ENCODE measurements at places on chromosomes 4 and X.
A peak's percentile ranks its signal among the peaks of the same experiment; 100 is the strongest.

DNA sequence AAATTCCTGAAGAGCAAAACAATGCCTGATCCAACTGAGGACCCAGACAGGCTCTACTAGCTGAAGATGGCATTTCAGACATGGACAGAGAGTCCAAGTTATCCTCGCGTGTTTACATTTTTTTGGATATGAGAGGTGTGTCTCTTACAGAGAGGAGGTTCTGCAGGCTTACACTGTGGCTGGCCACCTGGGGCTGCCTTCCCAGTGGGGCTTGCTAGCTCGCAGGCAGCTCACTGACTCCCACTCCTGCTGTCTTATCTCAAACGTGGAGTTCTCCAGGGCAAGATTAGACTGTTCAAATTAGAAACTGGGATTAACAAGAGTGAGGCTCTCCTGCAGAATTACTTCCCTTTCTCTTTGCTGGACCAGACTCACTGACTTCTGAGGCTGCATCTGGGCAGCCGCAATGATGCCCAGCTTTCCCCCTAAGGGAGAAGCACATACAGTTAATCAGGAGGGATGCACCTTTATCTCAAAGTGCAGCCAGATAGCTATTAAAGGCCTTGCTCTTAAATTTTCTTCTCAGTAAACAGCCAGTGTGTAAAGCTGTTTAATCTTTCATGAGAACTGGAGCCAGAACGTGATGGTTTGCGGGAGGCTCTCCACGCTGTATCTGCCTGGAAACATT, 123.0 kb downstream of the ENPP6 start:
- no peak for DNase-seq

DNA sequence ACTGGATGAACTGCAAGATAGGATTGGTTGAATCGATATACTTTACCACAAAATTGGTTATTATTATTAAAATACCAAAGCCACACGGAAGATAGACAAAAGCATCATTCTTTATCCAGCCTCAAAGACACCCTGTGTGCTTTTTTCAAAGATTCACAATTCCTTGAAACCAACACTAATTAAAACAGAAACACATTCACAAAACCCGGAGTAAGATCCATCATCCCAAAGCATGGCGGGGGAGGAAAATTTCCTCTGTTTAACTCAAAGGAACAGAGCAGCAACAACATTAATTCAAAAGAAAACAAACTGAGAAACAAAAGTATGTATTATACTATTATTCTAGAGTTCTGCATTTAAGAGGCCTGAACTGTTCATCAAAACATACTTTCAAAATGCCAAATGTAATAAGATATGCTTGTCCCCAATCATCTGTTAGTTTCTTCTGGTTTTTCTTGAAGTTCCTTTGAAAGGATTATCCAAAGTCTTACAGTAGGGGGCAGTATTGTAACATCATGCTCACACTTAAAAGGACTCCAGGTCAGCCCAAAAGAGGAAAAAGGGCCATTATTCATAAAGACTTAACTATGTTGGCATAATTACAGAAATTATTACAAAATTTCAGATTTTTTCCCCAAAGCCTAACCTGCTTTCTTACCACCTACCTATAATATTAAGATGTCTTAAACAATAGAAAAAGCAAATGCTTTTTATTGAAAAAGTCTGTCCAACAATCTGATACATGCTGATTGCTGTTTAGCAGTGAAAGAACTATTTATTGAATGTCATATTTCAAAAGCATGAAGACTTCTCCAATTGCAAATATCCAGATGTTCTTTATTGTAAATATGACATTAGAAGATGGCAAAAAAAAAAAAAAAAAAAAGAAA, 168.7 kb downstream of the SCFD2 start:
- peak; percentile 5 for DNase-seq

GRCh38 chrX:51955200-51955599, 61.8 kb downstream of the MAGED1 start:
- DNase-seq = no peak

GRCh38 chr4:182711211-182711610, 206.0 kb downstream of the DCTD start:
- no peak for DNase-seq

GRCh38 chr4:116926631-116927295, 158.6 kb downstream of the TRAM1L1 start:
- no peak for DNase-seq

DNA sequence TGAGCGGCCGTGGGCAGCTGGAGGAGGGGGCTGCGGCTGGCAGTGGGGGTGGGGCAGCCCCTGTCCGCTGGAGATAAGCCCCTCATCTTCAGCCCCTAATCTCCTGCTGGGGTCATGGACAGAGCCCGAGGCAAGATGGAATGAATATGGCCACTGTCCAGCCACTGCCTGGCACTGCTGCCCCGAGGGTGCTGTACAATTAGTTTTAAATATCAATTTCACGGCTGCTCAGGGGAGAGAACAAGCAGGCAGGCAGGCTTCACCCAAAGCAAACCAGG, 64.1 kb upstream of the NKX1-1 start:
- no peak for DNase-seq

GRCh38 chr4:108117418-108118182, 51.1 kb downstream of the LEF1 start:
- no peak for DNase-seq

GRCh38 chrX:120274958-120275357, 24.3 kb downstream of the ZBTB33 start:
- DNase-seq = no peak

- DNase-seq = no peak
Measured at GRCh38 chrX:140928739-140929138, 73.7 kb upstream of the SPANXB1 start.

DNA sequence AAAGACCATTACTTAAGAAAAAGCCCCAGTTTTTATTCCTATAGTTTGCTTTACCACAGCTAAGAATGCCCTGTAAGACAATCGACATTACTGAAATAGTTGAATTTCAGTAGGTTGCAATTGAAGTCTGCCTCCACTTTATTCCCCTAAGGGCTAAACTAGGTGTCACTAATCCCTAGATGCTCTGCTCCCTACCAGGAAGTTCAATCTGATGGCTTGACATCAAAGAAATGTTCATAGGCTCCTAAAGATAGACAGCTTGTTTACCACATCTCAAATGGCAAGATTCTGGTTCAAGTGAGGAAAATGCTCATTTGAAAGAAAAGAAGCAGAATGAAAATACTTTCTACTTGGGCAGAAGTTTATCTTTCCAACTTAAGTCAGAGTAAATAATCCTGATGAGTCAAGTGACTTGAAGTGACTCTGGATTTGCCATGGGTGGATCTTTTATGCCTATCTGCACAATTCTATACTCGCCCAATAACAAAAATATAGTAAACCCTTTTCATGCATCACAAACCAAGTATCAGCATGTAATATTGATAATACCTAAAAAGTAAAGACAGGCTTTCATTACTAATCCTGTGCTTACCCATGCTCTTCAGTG, 117.2 kb downstream of the SH3RF1 start:
- DNase-seq = no peak

GRCh38 chrX:15563056-15563455, 37.7 kb downstream of the ACE2 start:
- DNase-seq = no peak

DNA sequence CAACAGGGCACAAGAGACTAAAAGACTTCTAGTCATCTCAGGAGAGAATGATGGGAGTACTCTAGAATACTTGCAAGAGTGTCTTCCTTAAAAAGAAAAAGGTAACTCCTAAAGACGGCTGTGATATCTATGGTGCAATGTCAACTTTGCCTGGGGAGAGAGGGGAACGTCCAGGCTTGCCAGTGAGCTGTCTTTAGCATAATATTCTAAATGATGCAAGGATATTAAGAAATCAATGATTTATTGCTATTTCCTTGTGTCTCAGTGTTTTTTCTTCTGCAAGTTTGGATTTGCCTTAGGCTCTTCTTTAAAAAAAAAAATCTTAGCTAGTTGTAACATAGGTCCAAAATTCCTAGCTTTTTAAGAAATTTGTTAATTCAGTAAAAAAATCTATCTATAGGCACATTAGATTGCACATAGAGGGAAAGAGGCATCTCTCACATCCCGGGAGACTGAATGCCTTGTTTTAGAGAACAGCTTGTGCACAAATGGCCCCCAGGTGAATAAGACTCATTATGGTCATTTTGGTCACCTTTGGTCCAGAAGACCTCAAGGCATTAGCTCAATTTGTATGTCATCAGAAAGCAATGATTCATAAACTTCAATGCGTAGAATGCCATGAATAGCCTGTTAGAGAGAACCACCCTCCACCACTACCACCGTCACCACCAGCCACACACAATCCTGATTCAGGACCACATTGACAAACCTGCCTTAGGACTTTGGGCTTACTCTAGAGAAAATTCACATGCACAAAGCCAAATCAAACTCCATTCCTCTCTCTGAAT, 104.1 kb downstream of the PALLD start:
- DNase-seq = no peak

GRCh38 chr4:158929939-158930638, 161.3 kb downstream of the FNIP2 start:
- DNase-seq = no peak

DNA sequence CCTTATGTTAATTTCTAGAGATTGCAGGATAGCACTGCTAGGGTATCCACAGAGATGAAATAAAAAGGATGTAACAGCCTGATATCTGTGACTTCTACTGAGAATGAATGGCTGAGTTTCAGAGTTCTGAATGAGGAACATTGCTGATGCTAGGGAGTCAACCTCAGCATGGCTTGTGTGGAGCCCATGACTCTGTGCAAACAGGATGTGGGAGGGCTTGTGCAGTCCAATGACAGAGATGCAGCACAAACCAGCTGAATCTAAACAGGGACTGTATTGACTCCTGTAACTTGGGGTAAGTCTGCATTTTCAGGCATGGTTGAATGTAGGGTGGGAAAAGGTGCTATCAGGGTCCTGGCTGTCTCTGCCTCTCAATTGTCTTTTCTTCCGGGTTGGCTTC, 5.3 kb upstream of the RASL11B start:
- DNase-seq = no peak

DNA sequence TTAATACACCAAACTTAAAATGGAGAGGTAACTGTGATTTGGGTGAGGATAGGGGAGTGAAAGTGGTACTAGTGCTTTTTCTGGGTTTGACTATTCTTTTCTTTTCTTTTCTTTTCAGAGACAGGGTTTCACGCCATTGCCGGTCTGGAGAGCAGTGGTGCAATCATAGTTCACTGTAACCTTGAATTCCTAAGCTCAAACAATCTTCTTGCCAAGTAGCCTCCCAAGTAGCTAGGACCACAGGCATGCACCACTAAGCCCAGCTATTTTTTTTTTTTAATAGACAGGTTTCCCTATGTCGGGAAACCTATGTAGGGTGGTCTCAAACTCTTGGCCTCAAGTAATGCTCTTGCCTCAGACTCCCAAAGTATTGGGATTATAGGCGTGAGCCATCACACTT, 3.0 kb upstream of the ARMCX4 start:
- no peak for DNase-seq

DNA sequence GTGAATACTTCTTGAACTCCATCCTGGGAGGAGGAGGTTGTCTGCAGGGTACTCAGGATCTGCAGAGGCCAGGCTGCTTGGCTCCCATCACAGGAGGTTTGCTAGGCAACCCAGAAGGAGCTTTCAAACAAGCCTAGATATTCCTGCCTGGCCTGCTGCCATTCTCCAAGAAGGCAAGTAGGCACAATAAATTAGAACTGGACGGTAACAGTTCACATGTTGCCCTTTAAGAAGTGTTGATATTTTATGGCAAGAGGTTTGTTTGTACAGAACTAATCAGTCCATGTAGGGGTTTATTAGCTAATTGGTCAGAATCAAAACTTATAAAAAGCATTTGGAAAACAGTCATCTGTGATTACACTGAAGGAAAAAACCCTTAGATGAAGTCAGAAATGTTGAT, 39.3 kb downstream of the SYNPO2 start:
- DNase-seq = no peak

DNA sequence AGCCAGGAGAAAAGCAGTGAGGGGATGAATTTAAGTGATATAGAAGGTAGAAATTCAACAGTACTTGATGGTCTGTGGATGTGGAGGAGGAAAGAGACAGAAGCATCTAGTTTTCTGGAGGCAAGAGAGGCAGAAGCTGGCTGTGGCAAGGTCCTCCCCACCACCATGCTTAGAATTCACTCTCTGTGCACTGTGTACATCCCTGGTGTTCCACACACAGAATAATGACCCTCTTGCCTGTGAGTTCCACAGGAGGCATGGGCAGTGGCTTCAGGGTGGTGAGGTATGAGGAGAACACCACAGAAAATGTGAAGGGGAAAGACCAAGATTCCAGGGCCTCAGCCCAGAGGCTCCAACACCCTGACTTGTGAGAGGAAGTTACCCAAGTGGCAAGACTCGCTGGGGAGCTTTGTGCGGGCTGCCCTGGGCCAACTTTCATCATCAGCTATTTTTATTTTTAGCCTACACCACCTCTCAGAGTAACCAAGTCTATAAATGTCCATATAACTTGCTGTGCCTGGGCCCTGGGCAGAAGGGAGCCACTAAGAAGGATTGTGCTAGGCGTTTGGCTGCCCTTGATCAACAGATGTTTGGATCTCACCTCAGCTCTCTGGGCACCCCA, 7.8 kb upstream of the INTS6L start:
- DNase-seq = no peak

GRCh38 chr4:87114245-87115062, 106.0 kb downstream of the KLHL8 start:
- no peak for DNase-seq

DNA sequence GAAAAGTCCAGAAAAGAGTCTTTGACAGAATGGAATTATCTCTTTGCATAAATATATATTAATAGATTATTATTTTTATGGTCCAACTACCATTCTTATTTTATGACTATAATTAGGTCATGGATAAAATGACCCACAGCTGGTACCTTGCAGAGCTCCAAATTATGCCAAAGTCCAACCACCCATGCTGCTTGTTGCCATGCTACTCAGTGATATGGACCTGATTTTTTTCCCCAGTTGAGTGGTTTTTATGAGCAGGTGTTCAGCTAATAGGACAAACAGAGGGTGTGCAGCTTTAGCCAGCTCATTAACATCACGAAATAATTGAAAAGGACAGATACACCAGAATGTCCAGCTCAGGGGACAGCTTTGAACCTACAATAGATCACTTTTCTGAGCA, 9.7 kb downstream of the HOPX start:
- no peak for DNase-seq

GRCh38 chr4:4329496-4329895, 39.4 kb downstream of the ZBTB49 start:
- no peak for DNase-seq

DNA sequence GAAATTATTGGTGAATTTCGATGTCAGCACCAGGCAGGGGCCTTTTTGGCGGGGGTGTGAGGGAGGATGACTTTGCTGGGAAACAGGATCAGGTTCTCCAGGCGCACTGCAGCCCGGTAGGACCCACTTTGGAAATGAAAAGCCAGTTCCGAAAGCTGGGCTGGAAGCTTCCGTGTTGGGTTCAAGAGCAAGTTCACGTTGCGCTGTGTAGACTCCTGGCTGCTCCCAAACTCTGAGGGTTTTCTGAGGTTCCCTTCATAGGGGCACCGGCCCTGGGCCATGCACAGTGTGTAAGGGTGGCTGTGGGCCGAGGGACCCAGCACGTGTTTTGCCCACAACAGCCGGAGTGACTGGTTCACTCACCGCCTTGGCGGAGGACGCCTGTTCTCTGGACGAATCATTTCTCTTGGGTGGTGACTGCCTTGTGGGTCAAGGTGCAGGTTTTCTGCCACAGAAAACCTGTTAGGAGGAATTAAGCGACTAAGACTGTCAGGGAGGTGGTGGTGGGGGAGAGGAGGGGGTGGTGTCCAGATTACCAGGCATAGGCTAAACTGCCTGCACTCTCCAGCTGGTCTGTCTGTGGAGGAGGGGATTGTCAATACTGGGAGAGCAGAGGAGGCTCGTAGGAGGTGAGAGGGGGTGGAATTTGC, 8.0 kb downstream of the SHOX start:
- DNase-seq = no peak

GRCh38 chr4:164221631-164222030, 532.3 kb upstream of the SMIM31 start:
- no peak for DNase-seq
